ENCODE measurements at places on chromosomes 1 and 21.

DNA sequence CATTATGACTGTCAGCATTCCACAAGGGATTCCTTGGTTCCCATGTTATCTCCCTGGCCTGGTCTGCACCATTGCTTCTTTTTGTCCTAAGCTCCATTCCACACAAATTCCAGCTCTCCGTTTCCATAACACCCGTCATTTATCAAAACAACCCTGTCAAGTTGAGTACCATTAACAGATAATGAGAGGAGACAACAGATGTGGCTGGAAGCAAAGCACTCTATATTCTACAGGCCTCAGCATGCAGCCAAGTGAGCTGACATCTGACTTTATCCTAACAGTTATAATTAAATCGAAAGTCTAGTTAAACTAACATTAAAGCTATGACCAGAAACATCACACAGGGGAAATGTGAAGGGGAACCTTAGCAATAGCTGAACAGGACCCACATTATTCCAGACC is 110.4 kb downstream of the RERE start:
- DNase-seq, result peak; percentile 41

DNA sequence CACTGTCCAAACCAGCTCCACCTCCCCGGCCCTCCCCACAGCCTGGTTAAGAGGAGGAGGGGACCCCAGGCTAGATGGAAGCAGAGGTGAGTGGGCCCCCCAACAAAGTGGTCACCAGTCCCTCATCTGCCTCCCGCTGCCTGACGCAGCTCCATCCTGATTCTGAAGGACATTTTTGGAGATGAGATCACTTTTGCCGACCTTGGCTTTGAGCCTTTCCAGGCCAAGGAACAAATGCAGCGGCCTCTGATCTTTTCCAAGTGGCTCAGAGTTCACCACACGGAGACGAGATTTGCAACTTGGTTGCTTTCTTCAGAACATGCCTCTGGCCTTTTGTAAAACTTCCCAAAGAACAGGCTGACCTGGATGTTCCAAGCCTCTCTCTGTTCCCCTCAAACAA is 223.1 kb downstream of the NPHP4 start:
- no peak for DNase-seq

DNA sequence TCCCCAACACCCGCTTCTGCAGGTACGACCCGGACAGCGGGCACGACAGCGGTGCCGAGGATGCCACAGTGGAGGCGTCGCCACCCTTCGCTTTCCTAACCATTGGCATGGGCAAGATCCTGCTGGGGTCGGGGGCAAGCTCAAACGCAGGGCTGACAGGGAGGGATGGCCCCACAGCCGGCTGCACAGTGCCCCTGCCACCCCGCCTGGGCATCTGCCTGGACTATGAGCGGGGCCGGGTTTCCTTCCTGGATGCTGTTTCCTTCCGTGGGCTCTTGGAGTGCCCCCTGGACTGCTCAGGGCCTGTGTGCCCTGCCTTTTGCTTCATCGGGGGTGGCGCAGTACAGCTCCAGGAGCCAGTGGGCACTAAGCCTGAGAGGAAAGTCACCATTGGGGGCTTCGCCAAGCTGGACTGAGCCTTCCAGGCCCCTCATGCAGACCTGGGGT is 10.1 kb downstream of the TRIM46 start:
- no peak for DNase-seq

GRCh38 chr1:6534248-6534822 is 20.0 kb downstream of the NOL9 start:
- no peak for DNase-seq

DNA sequence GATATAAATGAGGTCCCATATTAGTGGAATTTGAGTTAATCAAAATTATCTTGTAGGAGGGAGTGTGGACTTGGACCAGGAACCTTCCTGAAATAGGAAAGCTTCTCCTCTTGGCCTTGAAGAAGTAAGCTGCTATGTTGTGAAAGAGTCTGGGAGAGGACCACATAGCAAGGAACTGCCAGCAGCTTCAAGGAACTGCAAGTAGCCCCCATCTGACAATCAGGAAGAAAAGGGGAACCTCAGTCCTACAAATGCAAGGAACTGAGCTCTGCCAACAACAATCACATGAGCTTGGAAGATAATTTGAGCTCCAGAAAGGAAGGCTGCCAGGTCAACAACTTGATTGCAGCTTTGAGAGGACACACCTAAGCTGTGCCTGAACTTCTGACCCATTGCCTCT is 8.2 kb upstream of the PRMT6 start:
- no peak for DNase-seq

DNA sequence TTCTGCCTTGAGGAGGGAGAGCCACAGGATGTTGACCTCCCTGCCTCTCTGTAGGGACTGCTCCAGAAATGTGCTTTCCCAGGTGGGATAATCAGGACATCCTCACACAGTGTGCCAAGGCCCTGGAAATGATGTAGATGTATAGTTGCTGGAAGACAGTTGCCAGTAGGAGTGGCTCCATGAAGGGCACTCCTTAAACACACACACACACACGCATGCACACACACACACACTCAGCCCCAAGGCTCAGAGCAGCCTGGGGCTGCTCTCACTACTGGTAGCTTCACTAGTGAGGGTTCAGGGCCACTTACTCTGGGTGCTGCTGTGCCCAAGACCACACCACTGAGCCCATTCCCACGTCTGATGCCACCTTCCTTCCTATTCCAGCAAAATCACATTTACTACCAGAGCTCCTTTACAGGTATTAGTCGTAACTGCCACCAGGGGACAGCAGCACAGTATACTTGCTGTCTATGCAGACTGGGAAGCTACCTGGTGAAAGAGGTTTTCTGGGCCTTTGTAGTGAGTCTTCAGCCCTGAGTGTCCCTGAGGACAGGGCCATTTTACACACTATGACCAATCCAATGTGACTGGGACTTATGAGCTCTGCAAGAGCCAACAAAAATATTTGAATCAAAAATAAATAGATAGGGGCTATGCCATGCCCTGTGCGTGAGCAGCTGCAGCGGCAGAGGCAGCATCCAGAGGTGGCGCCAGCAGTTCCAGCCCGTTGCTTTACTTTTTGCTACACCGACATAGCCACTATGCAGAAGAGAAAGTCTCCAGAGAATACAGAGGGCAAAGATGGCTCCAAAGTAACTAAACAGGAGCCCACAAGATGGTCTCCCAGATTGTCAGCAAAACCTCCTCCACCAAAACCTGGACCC is 15.0 kb downstream of the CRNN start:
- DNase-seq, result peak; percentile 15

- DNase-seq, result no peak
These were observed 143.2 kb downstream of the PTPRU start for GRCh38 chr1:29379443-29380073.

GRCh38 chr1:194280463-194280862 is 1094.0 kb upstream of the B3GALT2 start:
- no peak for DNase-seq

- no peak for DNase-seq
These were observed 30.1 kb downstream of the LRRC8D start for GRCh38 chr1:89850844-89851415.

DNA sequence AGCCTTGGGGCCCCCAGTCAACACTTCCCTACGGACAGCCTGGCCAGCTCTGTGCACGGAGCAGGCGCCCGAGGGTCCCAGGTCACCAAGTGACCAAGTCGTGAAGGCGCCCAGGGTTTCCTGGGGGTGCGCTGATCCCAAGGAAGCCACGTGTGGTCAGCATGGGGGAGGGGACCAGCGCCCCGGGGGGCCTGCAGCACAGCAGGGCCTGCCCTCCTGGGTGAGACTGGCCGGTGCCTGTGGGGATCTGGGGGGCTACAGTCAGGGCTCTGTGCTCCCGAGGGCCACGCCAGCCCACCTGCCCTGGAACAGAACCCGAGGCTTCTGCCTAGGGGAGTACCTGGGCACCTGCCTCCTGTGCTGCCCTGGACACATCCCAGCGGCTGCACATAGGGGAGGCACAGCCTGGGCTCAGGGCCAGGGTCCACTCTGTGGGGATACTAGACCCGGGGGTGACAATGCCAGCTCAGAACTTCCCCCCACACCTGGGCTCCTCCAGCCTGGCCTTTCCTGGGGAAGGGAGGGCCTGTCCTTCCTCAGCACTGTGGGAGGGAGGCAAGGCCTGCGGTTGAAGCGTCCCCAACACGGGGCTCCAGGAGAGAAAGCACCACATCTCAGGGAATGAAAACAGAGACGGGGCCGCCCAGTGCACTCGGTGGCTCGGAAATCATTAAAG is 6.2 kb upstream of the POFUT2 start:
- no peak for DNase-seq

GRCh38 chr1:153248176-153248879 is 11.2 kb upstream of the LORICRIN start:
- DNase-seq, result no peak

- no peak for DNase-seq
These were observed 77.0 kb downstream of the ZZZ3 start for GRCh38 chr1:77605246-77606026.

DNA sequence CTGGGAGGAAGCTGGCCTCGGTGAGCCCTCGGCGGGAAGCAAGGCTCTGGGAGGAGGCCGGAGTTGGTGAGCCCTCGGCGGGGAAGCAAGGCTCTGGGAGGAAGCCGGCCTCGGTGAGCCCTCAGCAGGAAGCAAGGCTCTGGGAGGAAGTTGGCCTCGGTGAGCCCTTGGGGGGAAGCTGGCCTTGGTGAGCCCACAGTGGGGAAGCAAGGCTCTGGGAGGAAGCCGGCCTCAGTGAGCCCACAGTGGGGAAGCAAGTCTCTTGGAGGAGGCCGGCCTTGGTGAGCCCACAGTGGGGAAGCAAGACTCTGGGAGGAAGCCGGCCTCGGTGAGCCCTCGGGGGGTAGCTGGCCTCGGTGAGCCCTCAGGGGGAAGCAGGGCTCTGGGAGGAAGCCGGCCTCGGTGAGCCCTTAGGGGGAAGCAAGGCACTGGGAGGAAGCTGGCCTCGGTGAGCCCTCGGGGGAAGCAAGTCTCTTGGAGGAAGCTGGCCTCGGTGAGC is 36.0 kb downstream of the KRTAP10-1 start:
- no peak for DNase-seq

DNA sequence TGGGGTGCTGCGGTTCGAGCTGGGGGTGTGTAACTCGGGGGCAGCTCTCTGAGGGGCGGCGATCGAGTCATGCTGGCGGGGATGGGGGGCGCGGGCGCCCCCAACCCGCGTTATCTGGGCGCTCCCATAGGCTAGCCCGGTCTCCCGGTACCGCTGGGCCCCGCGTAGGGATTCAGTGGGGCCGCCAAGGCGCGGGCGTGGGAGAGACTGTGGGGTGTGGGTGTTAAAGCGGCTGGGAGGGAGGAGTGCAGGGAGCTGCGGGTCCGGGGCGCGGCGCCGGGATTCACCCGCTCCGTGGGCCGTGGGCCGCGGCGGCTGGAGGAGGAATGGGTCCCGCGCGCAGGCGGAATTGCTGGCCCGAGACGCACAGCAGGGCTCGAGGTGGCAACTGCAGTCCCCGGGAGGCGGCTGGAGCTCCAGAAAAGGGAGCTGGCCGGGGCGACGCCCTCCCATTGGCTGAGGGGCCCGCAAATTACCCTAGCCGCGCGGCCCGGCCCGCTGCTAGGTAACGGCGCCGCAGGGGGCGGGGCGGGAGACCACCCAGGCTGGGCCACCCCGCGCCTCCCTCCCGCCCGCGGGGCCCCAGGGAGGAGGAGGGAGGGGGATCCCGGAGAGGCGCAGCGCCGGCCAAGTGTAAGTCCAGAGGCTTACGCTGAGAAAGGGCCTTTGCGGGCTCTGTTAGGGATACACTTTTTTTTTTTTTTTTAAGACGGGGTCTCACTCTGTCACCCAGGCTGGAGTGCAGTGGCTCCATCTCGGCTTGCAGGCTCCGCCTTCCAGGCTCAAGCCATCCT is at the start of gene PTCH2:
Gene PTCH2, minus strand, starts transcription at position 392 of the 794 bp plus-strand sequence. Its CDS starts 321 bp downstream, at position 71.
- DNase-seq, result peak; percentile 76

DNA sequence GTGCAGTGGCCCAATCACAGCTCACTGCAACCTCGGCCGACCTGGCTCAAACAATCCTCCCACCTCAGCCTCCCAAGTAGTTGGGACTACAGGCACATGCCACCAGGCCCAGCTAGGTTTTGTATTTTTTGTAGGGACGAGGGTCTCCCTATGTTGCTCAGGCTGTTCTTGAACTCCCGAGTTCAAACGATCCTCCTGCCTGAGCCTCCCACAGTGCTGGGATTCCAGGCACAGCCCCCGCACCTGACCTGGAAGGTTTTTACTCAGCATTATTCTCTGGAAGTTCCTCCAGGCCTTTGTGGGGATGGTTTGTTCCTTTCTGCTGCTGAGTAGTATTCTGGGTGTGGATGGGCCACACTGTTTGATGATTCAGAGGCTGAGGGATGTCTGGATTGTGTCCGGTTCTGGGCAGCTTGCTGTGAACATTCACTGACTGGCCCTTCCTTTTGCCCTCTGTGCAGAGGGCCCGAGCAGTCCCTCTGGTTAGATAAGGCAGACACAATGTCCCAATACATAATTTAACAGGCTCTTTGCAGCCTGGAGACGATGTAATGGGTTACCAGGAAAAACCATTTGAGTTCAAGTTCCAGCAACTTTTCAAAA is 6.0 kb upstream of the TRAPPC10 start:
- DNase-seq, result no peak

DNA sequence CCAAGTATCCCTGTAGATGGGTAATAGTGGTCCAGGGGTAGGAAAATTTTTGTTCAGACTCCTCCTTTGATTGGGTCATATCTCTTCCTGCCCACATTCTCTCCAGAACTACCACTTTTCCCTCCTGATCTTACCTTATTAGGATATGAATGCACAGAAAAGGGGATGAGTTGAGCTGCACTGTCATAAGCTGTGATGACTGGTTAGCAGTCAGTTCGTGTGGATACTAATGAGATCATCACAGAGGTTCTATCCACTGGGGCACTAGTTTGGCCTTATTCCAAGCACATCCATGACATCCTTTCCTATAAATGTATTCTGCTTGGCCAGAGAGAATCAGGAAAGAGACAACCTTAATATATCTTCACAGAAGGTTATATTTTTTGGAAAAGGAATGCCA is 22.1 kb upstream of the TBX15 start:
- DNase-seq, result no peak

DNA sequence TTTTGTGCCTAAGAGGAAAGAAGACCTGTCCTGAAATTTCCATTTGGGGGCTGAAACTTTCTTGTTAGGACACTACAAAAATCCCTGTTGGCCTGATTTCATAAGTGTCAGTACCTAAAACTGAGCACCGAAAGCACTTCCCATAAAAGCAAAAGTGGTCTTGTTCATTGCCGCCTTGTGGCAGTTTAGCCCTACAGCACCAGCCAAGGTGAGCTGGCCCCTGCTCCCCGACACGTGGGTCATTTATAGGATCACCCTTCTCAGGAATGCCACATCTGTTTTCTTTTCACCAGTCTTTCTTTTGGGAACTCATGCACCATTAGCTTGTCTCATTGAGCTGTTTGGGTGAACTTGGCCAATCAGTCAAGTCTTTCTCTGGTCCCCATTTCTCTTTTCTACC is 155.8 kb upstream of the KAZN start:
- DNase-seq, result no peak

- no peak for DNase-seq
These were observed 22.7 kb downstream of the SYNJ1 start for GRCh38 chr21:32705139-32705538.

GRCh38 chr1:43507296-43508295 is 23.1 kb upstream of the PTPRF start:
- no peak for DNase-seq

- no peak for DNase-seq
These were observed 30.8 kb upstream of the GLIS1 start for GRCh38 chr1:53769780-53770179.
